ENCODE measurements at places on chromosomes 5 and 9.
A peak's percentile ranks its signal among the peaks of the same experiment; 100 is the strongest.

- DNase-seq, result peak; percentile 85
Measured at GRCh38 chr9:113340011-113340699, at the start of gene WDR31. TSS of gene WDR31 (minus strand) at chr9:113340275. CDS start at chr9:113332022, 8,253 bp downstream.

DNA sequence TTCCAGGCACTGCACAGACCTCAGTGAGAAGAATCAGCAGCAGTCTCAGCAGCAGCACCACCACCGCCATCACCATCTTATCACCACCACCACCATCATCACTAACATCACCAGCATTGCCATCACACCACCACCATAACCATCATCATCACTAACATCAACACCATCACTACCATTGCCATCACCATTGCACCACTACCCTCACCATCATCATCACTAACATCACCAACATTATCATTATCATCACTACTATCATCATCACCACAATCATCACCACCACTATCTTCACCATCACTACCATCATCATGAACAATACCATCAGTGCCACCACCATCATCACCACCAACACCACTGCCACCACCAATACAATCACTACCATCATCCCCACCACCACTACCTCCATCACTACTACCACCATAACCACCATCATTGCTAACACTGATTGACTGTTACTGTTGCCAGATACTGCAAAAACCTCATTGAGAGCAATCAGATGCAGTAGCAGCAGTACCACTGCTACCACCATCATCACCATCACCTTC is 61.7 kb downstream of the ABLIM3 start:
- DNase-seq, result no peak

DNA sequence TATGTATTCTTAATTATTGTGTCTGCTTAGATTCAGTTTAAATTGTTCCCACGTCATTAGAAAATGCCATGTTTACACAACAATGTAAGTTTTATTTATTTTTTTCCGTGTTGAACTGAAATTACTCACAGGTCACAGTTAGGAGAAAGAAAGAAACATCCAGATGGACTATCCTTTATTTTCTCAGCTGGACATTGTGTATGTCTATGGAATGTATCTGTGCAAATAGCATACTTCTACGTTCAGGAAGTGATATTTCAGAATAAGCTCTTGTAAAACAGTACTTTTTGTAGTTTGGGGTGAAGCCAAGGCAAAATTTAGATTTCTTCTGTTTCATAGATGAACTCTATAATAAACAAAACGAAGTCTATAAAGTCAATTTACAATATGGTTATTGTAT is 249.0 kb upstream of the ZNF608 start:
- DNase-seq, result no peak

- no peak for DNase-seq
Measured at GRCh38 chr9:137500666-137501397, 41.7 kb upstream of the NSMF start.

GRCh38 chr9:80086822-80087345 is 515.1 kb downstream of the TLE4 start:
- DNase-seq, result no peak

- DNase-seq, result no peak
Measured at GRCh38 chr5:134451936-134452505, 40.3 kb upstream of the CDKN2AIPNL start.
